Keratinocyte (primary cell): ENCODE measurements at places on chromosomes 11 and 22.

- H3K27me3 ChIP-seq: peaks cover 4% of the 10 kb centered on the region
- DNase-seq: no peak
- H3K4me1 ChIP-seq: peaks cover 24% of the 10 kb centered on the region
- H3K36me3 ChIP-seq: no peaks in the 10 kb centered on the region
- no peak overlapping the region for H3K4me3 ChIP-seq
- H3K27ac ChIP-seq: peak overlapping the region; percentile 6
Measured at GRCh38 chr22:45069925-45070324, 60.1 kb upstream of the PHF21B start.

DNA sequence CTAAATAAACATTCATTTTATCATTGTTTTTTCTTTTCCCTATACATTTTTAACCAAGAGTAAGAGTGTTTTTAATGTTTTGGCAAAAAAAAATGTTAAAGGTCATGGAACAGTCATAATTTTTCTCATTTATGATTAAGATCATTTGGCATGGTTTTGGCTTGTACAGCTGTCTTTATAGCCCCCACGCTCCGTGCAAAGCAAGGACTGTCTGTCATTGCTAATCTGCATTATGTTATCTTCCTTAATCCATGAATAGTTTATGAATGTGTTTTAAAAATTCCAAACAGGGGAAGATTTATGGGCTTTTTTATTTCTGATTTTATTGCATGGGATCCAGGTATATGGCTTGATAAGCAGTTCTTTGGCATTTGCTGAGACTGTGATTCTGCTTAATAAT is 28.1 kb downstream of the PGM2L1 start:
- no peak for DNase-seq
- H3K4me3 ChIP-seq: no peak overlapping the region
- no peak overlapping the region for H3K27ac ChIP-seq
- H3K4me1 ChIP-seq: peaks cover 7% of the 10 kb centered on the region
- H3K27me3 ChIP-seq: no peaks in the 10 kb centered on the region
- H3K36me3 ChIP-seq: no peaks in the 10 kb centered on the region

GRCh38 chr22:22242488-22242887 is 2.1 kb upstream of the VPREB1 start:
- no peak for DNase-seq
- H3K27me3 ChIP-seq: peaks cover 16% of the 10 kb centered on the region
- H3K4me1 ChIP-seq: no peaks in the 10 kb centered on the region
- H3K4me3 ChIP-seq: no peak overlapping the region

GRCh38 chr11:12170984-12171383 is 60.6 kb downstream of the MICAL2 start:
- peaks cover 67% of the 10 kb centered on the region for H3K4me1 ChIP-seq
- no peaks in the 10 kb centered on the region for H3K27me3 ChIP-seq
- peaks cover 51% of the 10 kb centered on the region for H3K36me3 ChIP-seq

DNA sequence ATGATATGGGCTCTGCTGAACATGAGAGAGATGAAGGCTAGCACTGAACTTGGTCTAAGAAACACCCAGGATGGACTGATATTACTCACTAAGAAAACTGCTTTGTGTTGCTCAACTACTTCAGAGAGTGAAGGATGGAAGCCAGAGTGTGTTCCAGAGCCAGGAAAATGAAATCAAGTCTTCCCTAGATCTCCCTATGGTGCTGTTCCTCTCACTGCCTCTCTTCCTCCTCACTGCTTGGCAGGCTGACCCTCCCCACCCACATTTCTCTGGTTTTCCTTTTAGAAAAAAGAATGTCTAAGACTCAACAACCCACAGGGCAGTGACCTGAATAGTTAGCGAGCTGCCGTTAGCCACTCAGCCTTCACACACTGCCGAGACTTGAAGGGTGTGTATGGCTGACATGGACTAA is 65.6 kb downstream of the CCDC81 start:
- H3K27me3 ChIP-seq: no peaks in the 10 kb centered on the region
- H3K36me3 ChIP-seq: no peaks in the 10 kb centered on the region
- H3K4me3 ChIP-seq: no peak overlapping the region
- H3K27ac ChIP-seq: no peak overlapping the region
- H3K4me1 ChIP-seq: no peaks in the 10 kb centered on the region

GRCh38 chr11:120549346-120549745 is 37.8 kb downstream of the GRIK4 start:
- no peak overlapping the region for H3K27ac ChIP-seq
- H3K4me3 ChIP-seq: no peak overlapping the region
- no peak for DNase-seq
- H3K36me3 ChIP-seq: no peaks in the 10 kb centered on the region

- no peaks in the 10 kb centered on the region for H3K36me3 ChIP-seq
- no peak overlapping the region for H3K27ac ChIP-seq
- no peaks in the 10 kb centered on the region for H3K27me3 ChIP-seq
- no peak for DNase-seq
- no peaks in the 10 kb centered on the region for H3K4me1 ChIP-seq
- H3K4me3 ChIP-seq: no peak overlapping the region
Measured at GRCh38 chr11:102940714-102941588, 14.6 kb downstream of the MMP13 start.

- no peaks in the 10 kb centered on the region for H3K4me1 ChIP-seq
- H3K36me3 ChIP-seq: no peaks in the 10 kb centered on the region
- no peak for DNase-seq
- H3K27me3 ChIP-seq: no peaks in the 10 kb centered on the region
- H3K4me3 ChIP-seq: no peak overlapping the region
Measured at GRCh38 chr11:8059030-8059429, 22.0 kb upstream of the TUB start.

DNA sequence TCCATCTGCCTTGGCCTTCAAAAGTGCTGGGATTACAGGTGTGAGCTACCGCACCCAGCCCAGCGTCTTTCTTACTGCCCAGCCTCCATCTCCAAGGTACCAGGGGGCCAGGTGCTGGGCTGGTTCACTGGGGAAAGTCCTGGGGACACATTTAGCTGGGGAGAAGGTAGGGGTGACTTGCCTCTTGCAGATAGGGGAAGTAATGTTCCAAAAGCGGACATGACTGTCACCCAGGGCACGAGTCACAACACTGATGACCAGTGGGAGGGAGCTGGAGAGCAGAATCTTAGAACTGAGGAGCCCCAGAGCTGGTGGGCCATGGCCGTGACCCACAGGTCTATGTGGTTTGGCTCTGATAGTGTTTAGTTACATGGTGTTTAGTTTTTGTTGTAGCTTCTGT is 2.4 kb upstream of the SLC15A3 start:
- peaks cover 4% of the 10 kb centered on the region for H3K27me3 ChIP-seq
- no peak overlapping the region for H3K27ac ChIP-seq
- peaks cover 5% of the 10 kb centered on the region for H3K4me1 ChIP-seq
- DNase-seq: no peak

- H3K27ac ChIP-seq: no peak overlapping the region
- H3K4me3 ChIP-seq: no peak overlapping the region
- no peak for DNase-seq
- H3K36me3 ChIP-seq: no peaks in the 10 kb centered on the region
- H3K27me3 ChIP-seq: no peaks in the 10 kb centered on the region
Measured at GRCh38 chr22:49107961-49108530, 719.6 kb downstream of the BRD1 start.

DNA sequence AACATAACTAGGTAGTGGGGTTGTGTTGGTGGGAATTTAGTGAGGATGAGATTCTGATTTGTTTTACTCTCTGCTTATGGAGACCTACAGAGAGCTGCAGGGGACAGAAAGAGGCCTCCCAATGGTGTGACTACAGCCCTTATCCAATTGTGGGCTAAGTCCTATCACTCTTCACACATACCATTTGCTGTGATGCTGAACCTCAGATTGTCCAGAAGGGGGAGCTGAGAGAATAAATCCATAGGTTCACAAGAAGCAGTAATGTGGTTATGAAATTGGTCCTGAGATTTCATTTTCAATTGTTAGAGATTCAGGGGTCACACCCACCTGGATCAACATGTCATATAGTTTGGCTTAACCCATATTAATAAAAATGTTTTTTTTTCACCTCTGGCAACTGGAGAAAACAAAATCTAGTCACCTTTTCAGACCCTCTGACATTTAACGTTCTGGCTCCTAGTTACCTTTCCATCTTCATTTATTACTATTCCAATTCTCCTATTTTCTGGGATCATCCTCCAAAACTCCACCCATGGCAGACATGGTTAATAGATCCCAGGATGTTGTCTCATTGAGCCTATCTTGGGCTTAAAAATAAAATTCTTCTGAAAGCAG is 53.3 kb upstream of the PTPN5 start:
- no peak overlapping the region for H3K4me3 ChIP-seq
- no peaks in the 10 kb centered on the region for H3K36me3 ChIP-seq
- DNase-seq: peak; percentile 23
- no peaks in the 10 kb centered on the region for H3K27me3 ChIP-seq
- H3K4me1 ChIP-seq: no peaks in the 10 kb centered on the region

DNA sequence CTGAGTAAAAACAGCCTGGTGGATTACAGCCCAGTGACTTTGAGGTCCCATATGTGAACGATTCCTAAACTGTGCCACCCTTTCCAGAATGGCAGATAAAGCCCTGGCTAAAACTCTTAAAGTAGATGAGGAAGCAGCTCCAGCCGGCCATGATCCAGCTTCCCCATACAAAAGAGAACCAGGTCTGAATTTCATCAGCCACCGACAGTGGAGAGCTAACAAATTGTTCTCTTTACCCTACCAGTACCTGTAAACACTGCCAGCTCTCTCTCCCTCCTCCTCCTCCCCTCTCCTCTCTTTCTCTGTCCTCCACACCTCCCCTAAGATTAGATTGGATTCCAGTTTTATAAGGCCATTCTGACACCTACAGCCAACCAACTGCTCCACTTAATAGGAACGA is 176.9 kb downstream of the DSCAML1 start:
- DNase-seq: no peak
- H3K4me3 ChIP-seq: no peak overlapping the region
- H3K27me3 ChIP-seq: peaks cover 9% of the 10 kb centered on the region
- no peaks in the 10 kb centered on the region for H3K36me3 ChIP-seq
- H3K27ac ChIP-seq: no peak overlapping the region
- H3K4me1 ChIP-seq: no peaks in the 10 kb centered on the region

- H3K27ac ChIP-seq: no peak overlapping the region
- H3K4me3 ChIP-seq: no peak overlapping the region
- DNase-seq: no peak
- no peaks in the 10 kb centered on the region for H3K36me3 ChIP-seq
- peaks cover 69% of the 10 kb centered on the region for H3K4me1 ChIP-seq
- no peaks in the 10 kb centered on the region for H3K27me3 ChIP-seq
Measured at GRCh38 chr11:12810568-12810894, 136.3 kb downstream of the TEAD1 start.

- H3K4me3 ChIP-seq: no peak overlapping the region
- no peak overlapping the region for H3K27ac ChIP-seq
- H3K4me1 ChIP-seq: peaks cover 24% of the 10 kb centered on the region
- DNase-seq: no peak
- H3K36me3 ChIP-seq: no peaks in the 10 kb centered on the region
- no peaks in the 10 kb centered on the region for H3K27me3 ChIP-seq
Measured at GRCh38 chr11:440065-441042, 1.5 kb downstream of the ANO9 start.

DNA sequence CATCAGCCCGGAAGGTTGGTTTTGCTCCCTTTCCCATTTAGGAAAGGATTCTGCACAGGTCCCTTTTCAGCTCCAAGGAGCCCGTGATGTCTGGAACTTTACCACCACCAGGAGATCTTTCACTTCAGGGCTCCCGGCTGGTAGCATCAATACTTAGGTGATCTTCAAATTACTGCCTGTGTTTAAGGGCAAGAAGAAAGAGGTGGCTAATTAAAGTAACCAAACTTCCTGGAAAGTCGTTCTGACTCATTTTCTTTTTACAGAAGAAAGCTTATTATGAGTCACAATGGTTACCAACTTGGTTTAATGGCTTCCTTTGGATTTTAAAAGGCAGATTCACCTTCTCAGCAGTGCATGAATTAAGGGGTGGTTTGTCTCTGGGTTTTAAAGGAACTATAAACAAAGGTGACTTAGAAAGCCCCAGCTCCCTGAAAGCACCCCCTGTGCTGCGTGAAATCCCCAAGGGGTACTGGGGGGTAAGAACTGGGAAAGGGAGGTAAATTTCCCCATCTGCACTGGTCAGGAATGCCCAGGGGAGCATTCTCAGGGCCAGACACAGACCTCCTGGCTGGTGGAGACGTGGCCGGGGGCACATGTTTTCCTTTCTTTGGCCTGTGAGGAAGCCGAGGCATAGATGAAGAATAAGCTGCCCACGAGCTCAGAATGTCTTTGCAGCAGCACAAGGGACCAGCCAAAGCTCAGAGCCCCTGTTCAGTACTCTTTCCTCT is 8.8 kb downstream of the POU2F3 start:
- DNase-seq: no peak
- H3K27me3 ChIP-seq: peaks cover 25% of the 10 kb centered on the region

- H3K36me3 ChIP-seq: peaks cover 63% of the 10 kb centered on the region
- DNase-seq: no peak
- no peaks in the 10 kb centered on the region for H3K27me3 ChIP-seq
- no peak overlapping the region for H3K4me3 ChIP-seq
Measured at GRCh38 chr11:70424765-70425344, 26.5 kb downstream of the CTTN start.

GRCh38 chr11:69670158-69670845 is 4.9 kb downstream of the LTO1 start:
- no peak overlapping the region for H3K27ac ChIP-seq
- no peak overlapping the region for H3K4me3 ChIP-seq
- H3K36me3 ChIP-seq: peaks cover 16% of the 10 kb centered on the region
- H3K27me3 ChIP-seq: no peaks in the 10 kb centered on the region
- H3K4me1 ChIP-seq: peaks cover 17% of the 10 kb centered on the region

DNA sequence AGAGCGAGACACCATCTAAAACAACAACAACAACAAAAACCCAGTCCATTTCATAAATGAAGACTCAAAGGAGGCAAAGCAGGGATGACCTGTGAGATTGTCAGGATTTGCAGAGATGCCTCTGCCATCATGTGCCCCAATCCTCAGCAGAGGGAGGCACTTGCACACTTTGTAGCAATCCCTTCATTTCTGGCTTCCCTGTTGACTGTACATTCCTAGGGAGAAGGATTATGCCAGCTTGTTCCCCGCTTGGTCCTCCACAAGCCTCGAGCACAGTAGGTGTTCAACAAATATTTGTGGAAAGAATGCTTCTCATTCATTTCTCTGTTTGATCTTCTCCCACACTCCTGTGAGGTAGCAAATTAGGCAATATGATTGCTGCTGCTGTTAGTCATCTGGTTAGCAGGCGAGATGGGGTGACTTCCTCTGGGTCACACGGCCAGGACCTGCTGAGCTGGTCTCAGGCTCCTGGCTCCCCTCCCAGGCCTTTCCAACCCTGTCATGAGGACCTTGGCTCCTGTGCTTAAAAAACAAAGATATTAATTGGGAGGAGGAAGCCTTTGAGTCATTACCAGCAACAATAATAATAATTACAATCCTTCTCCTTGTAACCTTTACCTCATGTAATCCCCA is 34.1 kb downstream of the LIF start:
- H3K4me1 ChIP-seq: peaks cover 33% of the 10 kb centered on the region
- H3K27ac ChIP-seq: peak overlapping the region; percentile 75
- peak; percentile 82 for DNase-seq
- H3K36me3 ChIP-seq: no peaks in the 10 kb centered on the region
- H3K27me3 ChIP-seq: no peaks in the 10 kb centered on the region

GRCh38 chr11:36385121-36385970 is 89.3 kb downstream of the PRR5L start:
- peaks cover 3% of the 10 kb centered on the region for H3K4me1 ChIP-seq
- H3K36me3 ChIP-seq: peaks cover 8% of the 10 kb centered on the region
- no peaks in the 10 kb centered on the region for H3K27me3 ChIP-seq
- DNase-seq: no peak

- H3K36me3 ChIP-seq: no peaks in the 10 kb centered on the region
- no peak overlapping the region for H3K4me3 ChIP-seq
- H3K27ac ChIP-seq: no peak overlapping the region
Measured at GRCh38 chr22:22673628-22674027, 29.2 kb downstream of the GGTLC2 start.

GRCh38 chr11:44775985-44776446 is 49.3 kb downstream of the TSPAN18 start:
- no peak overlapping the region for H3K27ac ChIP-seq
- no peak overlapping the region for H3K4me3 ChIP-seq
- DNase-seq: no peak
